Dermis blood vessel endothelial cell (primary cell): ENCODE measurements at places on chromosomes 12 and 14. TPM values are rescaled to one million over a fixed set of nuclear protein-coding genes. Genes with fewer than 3 reads are reported as not detected.

DNA sequence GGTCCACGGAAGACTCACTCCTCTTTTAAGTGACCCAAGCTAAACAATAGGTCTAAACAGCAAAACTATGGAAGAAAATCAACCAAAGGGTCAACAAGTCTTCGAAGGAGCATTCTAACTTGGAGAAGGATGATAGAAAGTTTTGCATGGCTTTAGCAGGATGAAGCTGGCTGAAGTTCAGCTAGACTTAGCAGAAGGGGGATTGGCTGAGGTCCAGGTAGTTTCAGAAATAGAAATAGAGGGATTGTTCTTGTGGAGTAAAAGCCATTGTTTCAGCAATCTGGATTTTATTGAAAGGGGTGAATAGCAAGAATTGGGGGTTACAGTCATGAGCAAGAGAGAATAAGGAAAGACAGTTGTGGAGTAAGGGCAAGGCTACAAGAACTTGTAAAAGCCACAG, 84.7 kb upstream of the TSPAN8 start:
- no peak for DNase-seq

GRCh38 chr12:16385782-16386646, 38.6 kb downstream of the MGST1 start:
- DNase-seq, result peak; percentile 44

GRCh38 chr12:6944381-6945186, 762 bp downstream of the C12orf57 start:
- peak; percentile 93 for DNase-seq

DNA sequence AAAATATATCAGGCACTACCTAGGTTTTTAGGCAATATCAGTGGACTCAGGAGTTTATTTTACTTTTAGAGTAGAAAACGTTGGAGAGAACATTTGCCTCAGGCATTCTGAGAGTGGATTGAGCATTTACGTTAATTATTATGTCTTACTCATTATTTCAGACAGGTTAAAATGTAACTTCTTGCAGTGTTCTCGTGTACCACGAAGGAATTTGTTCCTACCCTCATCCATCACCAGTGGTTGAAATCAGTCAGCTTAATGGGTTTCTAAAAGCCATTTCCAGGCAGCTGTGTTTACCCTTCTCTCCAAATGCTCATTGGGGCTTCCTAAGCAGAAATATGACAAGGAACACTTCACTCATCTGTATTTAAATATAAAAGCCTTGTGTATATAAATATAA, 9.1 kb upstream of the LDHB start:
- no peak for DNase-seq

DNA sequence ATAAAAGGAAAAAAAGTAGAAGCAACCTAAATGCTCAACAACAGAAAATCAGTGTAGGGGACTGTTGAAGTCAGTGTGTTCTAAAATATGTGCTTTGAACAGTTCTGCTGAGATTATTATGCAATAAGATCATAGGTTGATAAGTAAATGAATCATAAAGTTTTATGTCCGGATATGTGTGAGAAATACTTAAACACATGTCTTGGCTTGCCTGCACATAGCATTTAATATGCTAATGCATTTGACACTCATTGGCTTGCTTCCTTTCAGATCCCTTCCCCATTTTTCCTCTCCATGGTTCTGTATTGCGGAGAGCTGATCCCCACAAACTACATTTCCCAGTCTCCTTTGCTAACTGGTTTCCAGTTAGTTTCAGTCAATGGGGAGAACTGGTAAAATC, 573.8 kb upstream of the TBX3 start:
- DNase-seq, result no peak

DNA sequence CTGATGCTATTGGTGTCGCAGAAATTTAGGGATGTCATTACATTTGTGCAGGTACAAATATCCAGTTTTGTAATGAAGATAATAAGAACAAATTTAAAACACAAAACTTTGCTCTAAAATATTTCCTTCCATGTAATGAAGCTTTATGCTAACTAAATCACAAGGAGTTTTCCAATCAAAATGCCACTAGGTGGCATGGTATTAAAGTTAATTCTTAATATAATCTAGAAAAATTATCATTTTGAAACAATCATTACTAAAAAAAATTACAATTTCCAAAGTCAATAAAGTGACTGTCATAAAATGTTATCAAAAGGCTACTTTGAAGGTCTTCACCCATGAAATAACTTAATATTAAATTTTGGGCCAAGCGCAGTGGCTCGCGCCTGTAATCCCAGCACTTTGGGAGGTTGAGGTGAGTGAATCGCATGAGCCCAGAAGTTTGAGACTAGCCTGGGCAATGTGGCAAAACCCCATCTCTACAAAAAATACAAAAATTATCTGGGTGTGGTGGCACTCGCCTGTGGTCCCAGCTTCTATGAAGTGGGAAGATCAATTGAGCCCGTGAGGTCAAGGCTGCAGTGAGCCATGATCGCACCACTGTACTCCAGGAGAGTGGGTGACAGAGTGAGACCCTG, 77.4 kb downstream of the KIF21A start:
- DNase-seq, result peak; percentile 10

- no peak for DNase-seq
Observed at GRCh38 chr14:92704036-92704804, 44.2 kb downstream of the LGMN start.

- peak; percentile 87 for DNase-seq
Observed at GRCh38 chr14:21104448-21105060, 3.7 kb downstream of the TMEM253 start.

DNA sequence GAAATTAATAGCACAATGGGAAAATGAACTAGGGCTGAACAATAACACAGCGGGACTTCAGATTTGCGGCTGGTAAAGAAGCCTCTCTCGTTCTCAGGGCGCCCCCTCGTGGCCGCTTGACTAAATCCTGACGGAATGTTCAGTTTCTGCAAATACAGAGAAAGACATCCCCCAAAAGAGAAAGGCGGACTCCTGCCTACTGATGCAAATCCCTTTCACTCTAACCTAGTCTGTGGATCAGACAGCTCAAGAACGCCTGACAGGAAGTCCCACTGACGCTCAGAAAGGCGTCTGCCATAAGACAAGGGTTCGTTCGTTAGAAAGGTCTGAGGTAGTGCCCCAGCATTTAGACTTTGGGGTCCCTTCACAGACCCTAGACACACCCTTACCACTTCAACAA, 2.5 kb downstream of the NUAK1 start:
- DNase-seq, result peak; percentile 91

GRCh38 chr14:102777711-102778337, 575 bp downstream of the TRAF3 start:
- DNase-seq, result peak; percentile 23

- DNase-seq, result no peak
Observed at GRCh38 chr14:70425354-70425753, 8.5 kb upstream of the SYNJ2BP start.

- peak; percentile 49 for DNase-seq
Observed at GRCh38 chr14:91143862-91144261, 30.0 kb downstream of the DGLUCY start.

GRCh38 chr14:40003773-40004172, 571.5 kb upstream of the FBXO33 start:
- no peak for DNase-seq

DNA sequence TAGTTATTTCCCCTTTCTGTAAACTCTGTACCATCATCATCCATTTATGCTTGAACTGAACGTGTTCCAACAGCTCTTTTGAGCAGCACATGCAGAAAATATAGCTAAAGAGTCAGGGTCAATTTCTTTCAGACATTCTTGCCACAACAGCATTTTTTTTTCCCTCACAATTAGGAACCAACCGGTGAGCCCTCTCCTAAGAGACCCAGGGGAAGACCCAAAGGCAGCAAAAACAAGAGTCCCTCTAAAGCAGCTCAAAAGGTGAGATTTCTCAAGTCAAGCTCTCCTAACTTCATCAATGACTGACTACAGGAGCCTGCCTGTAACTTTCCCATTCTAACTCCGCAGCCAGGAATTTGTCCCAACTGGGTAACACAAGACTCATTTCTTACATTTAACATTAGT, 3.5 kb downstream of the HMGA2 start:
- DNase-seq, result peak; percentile 61

- no peak for DNase-seq
Observed at GRCh38 chr12:50715174-50715573, 48.7 kb upstream of the ATF1 start.

- DNase-seq, result no peak
Observed at GRCh38 chr12:44334347-44334746, 498.5 kb downstream of the TMEM117 start.

- no peak for DNase-seq
Observed at GRCh38 chr14:60085085-60085484, 6.6 kb upstream of the PCNX4 start.

DNA sequence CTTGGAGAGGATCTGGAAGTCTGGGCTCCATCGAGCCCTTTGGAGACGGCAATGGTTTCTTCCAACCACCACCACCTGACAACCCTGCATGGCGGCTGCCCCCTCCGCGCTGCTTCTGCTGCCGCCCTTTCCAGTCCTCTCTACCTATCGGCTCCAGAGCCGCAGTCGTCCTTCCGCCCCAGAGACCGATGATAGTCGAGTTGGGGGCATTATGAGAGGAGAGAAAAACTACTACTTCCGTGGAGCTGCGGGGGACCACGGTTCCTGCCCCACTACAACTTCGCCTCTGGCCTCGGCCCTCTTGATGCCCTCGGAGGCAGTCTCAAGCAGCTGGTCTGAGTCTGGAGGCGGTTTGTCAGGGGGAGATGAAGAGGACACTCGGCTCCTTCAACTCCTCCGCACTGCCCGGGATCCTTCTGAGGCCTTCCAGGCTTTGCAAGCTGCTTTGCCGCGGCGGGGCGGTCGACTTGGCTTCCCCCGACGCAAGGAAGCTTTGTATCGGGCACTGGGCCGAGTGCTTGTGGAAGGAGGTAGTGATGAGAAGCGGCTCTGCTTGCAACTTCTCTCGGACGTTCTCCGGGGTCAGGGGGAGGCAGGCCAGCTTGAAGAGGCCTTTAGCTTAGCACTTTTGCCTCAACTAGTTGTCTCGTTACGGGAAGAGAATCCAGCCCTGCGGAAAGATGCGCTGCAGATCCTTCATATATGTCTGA, 499 bp downstream of the TOGARAM1 start:
- DNase-seq, result peak; percentile 64

GRCh38 chr14:38544776-38545175, 288.9 kb upstream of the CLEC14A start:
- no peak for DNase-seq

GRCh38 chr12:114506651-114507050, 100.7 kb upstream of the TBX5 start:
- no peak for DNase-seq

DNA sequence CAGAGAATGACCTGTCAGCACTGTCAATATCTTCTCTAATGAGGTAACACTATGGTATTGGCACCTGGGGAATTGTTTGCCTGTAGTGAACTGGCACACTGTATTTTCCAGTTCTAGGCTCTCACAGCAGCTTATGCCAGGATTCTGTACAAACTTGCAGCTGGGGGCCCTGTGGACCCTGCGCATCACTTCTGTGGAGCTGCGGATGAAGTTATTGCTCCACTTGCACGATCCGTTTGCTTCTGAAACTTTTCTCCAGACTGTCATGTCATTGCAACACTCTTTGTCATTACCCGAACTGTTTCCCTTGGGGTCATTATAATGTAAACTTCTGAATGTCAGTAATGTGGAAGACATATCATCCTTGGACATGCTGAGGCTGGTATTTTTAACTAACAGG, 3.9 kb downstream of the RNASE11 start:
- DNase-seq, result no peak

DNA sequence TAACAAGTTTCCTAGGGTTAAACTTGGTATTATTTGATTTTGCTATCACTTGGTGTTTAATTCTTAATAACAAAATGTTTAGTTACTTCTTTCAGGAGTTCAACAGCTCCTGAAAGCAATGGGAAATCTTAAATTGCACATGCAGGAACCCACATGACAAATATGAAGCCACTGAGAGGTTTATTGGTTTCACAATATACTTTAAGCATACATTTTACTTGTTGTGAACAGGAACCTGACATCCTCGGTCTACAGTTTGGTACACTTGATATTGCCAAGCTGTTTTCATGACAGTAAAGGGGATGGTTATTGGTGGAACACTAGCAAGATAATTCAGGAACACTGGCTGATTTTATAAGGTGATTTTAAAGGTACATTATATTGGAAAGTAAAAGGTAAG, 46.2 kb downstream of the SLC38A1 start:
- no peak for DNase-seq

DNA sequence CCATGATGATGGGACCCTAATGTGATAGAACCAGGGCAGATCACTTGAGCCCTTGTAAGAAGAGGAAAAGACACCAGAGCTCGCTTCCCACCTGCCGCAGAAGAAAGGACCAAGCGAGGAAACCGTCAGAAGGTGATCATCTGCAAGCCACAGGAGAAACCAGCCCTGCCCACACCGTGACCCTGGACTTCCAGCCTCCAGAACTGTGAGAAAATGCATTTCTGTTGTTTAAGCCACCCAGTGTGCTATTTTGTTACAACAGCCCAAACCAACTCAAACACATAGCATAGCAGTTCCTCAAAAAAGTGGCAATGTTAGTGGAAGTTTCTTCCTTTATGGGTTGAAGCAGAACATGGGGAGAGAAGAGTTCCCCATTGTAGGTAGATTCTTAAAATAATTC, 107.9 kb upstream of the BCL2L14 start:
- DNase-seq, result no peak

- DNase-seq, result no peak
Observed at GRCh38 chr14:30385925-30386324, 173.0 kb upstream of the G2E3 start.

The MRPL42 gene
- total RNA-seq, result 61.4 and 88.6 TPM in 2 replicates

The AHNAK2 gene
- total RNA-seq, result 24.5 and 40.5 TPM in 2 replicates

The SLC5A8 gene
- total RNA-seq, result not detected in 2 replicates

The RNU6-8 gene
- total RNA-seq, result not detected in 2 replicates

The ST8SIA1 gene
- 0.14 and 0.17 TPM in 2 replicates for total RNA-seq

The VSIG10 gene
- total RNA-seq, result 63.5 and 66.5 TPM in 2 replicates

The DACT1 gene
- 0.05 and 0.34 TPM in 2 replicates for total RNA-seq

The NUAK1 gene
- 73.9 and 158 TPM in 2 replicates for total RNA-seq

The FZD10 gene
- total RNA-seq, result 1.0 and 1.7 TPM in 2 replicates

The MYH6 gene
- not detected in 2 replicates for total RNA-seq

The FOXM1 gene
- 4.1 and 32.9 TPM in 2 replicates for total RNA-seq

The RNASE3 gene
- not detected in 2 replicates for total RNA-seq

The DPPA3 gene
- not detected in 2 replicates for total RNA-seq

The MFAP5 gene
- total RNA-seq, result 0.19 and 0.85 TPM in 2 replicates

The KLRG1 gene
- 0.68 and 0.70 TPM in 2 replicates for total RNA-seq

The NDUFA9 gene
- total RNA-seq, result 54.5 and 75.2 TPM in 2 replicates

The ALDH2 gene
- total RNA-seq, result 68.6 and 76.6 TPM in 2 replicates

The PGAM5 gene
- total RNA-seq, result 63.3 and 73.5 TPM in 2 replicates
